Stimulated activated CD8-positive, alpha-beta memory T cell treated with anti-CD3 and anti-CD28 coated beads, Interleukin-7, amount 100 ng/mL, for 1 hour (primary cell): ENCODE measurements at places on chromosomes 2 and 18.

- DNase-seq = no peak
Measured at GRCh38 chr2:28764909-28765711, 13.5 kb downstream of the PPP1CB start.

GRCh38 chr2:769771-770170 lies 92.6 kb upstream of the TMEM18 start:
- no peak for DNase-seq

GRCh38 chr2:88227446-88227845 lies 57.3 kb downstream of the THNSL2 start:
- DNase-seq = no peak

DNA sequence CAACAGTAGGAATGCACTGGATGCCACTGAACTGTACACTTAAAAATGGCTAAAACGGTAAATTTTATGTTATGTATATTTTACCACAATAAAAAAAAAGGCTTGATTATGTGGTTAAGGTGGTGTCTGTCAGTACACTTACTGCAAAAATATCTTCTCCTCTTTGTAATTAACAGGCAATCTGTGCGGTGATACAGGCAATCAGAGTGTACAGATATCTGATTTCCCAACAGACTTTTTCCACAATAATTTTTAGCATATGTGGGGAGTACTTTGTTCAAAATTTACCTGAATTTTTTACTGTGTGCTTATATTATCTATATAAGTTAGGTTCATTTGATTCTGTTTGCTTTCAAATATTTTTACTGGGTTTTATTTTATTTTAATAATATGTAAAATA lies 175.0 kb upstream of the PGAP1 start:
- no peak for DNase-seq

DNA sequence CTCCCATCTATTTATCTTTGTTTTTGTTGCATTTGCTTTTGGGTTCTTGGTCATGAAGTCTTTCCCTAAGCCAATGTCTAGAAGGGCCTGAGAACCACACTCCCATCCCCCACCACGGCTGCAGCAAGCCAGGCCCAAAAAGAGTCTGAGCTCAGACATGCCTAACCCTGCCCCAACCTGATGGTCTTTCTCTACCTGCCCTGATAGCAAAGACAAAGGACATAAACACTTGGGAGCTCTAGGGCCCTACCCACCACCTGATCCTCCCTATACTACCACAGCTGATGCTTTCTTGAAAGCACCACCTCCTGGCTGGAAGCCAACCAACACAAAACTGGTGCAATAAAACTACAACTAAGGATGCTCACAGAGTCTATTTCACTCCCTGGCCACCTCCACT lies 233.4 kb downstream of the WDR7 start:
- no peak for DNase-seq

DNA sequence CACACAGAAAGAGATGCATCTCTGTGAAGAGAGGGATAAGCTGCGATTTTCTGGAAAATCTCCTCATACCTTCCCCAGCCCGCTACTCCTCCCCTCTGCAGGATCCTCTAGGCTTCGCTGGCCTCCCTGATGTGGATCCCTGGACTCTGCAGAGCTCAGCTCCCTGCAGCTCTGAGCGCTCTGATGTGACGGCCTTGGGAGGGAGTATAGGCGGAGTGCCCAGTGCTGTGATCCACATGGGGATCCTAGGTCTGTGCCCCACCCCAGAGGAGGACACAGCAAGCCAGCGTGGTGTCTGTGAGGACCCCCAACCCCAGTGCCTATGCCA lies 111.0 kb downstream of the GYPC start:
- no peak for DNase-seq

DNA sequence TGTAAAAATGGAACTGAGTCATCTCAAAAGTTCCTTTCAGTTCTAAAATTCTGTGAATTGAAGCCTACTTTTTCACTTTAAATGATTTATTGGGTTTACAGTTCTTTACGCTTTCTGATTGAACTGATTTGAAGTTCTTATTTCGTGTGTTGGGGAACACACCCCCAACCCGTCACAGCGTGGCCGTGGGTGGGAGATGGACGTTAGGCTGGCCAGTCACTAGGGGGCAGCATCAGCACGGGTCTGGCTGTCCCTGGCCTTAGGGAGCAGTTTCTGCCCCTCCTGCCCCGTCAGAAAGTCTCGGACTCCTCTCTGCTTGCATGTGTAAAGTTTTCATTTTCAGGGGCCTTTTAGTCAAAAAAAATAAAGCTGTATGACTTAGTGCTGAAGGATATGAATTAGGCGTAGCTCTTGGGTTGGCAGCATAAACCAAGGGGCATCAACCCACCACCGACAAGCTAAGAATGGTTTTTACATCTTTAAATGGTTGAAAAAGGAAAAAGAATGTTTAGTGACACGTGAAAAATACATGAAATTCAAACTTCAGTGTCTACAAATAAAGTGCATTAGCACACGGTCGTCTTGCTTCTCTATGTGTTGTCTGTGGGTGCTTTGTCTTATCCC lies 63.4 kb downstream of the ZCCHC2 start:
- DNase-seq = no peak

GRCh38 chr18:58727776-58728500 lies 56.7 kb downstream of the MALT1 start:
- no peak for DNase-seq

DNA sequence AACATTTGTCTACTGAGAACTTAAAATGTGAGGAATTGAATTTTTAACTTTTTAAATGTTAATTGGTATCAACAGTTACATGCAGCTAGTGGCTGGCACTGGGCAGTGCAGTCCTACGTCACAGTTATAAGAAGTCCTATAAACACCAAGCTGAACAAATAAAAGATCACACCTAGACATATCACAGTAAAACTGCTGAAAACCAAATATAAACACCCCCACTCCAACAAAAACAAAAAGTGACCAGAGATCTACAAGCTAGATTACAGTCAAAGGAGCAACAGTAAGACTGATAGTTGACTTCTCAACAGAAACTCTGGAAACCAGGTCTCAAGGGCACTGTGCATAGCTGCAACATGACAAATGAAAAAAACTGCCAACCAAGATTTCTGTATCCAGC lies 19.4 kb downstream of the TLK1 start:
- no peak for DNase-seq

- no peak for DNase-seq
Measured at GRCh38 chr2:18487106-18487913, 73.1 kb downstream of the RDH14 start.

- no peak for DNase-seq
Measured at GRCh38 chr2:219122202-219122980, 38.2 kb downstream of the NHEJ1 start.
